ENCODE measurements at places on chromosomes 5 and 9.

DNA sequence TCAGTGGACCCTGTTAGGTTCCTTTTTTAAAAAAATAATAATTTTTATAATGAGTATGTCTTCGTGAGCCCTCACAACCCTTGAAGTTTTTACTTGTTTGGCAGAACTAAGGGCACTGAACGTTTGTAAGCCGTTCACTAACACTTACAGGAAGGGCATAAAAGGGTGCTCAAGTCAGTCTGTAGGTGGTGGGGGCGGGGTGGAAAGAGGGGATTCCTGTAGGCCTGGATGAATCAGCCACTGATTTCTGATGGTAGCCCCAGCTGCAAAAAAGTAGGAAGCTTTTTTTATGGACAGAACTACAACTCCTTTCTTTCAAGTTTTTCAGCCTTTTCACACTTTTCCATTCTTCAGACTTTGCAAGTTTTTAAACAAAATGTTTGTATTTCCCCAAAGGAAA lies 35.8 kb downstream of the PIK3R1 start:
- DNase-seq = peak; percentile 47

- no peak for DNase-seq
Measured at GRCh38 chr9:103649086-103649485, 445.0 kb upstream of the SMC2 start.

DNA sequence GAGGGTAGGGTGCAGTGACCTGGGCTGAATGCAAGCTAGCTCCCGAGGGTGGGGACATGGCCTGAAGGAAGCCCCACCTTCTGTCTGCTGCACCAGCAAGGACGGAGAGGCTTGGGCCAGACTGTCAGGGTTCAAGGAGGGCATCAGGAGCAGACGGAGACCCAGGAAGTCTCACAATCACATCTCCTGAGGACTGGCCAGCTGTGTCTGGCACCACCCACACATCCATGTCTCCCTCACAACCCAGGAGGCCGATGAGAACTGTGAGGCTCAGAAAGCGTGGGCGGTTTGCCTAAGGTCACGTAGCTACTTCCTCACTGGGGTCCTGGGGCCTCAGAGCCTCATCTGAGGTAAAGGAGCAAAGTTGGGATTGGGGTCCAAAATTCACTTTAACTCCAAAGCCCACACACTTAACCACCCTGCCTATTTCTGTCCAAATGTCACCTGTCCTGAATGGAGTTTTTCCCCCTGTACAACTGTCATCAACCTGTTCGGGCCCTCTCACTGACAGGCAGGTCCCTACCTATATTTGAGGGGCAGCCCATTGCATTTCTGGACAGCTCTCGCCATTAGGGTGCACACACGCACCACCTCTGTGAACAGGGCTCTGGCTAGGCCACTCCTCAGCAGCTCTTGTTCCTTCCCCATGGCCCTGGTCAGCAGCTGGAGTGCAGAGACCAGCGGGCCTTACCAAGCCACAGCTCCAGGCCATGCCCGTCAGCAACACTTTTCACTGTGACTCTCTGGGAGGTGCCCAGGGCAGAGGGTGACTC lies 3.4 kb downstream of the IL13 start:
- peak; percentile 48 for DNase-seq

DNA sequence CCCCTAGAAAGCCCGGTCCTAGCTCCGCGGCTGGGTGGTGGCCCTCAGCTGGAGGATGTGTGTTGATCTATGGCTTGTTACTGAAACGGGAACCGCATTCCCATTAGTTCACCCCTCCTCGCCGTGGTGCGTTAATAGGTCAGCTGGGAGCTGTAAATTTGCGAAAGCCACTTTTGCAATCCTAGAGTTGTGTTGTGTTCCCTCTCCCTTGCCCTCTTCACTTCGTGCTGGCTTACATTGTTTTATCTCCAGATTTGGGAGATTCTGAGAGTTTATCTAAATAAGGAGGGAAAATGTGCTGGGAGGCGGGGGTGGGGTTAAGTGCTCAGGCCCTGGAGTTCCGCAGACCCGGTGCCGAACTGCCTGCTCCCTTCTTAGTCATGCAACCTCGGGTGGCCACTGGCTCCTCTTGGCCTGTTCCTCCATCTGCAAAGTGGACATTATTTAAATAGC lies 62.8 kb downstream of the HMCN2 start:
- peak; percentile 52 for DNase-seq

GRCh38 chr5:161549106-161549505 lies 2.6 kb upstream of the GABRB2 start:
- no peak for DNase-seq

DNA sequence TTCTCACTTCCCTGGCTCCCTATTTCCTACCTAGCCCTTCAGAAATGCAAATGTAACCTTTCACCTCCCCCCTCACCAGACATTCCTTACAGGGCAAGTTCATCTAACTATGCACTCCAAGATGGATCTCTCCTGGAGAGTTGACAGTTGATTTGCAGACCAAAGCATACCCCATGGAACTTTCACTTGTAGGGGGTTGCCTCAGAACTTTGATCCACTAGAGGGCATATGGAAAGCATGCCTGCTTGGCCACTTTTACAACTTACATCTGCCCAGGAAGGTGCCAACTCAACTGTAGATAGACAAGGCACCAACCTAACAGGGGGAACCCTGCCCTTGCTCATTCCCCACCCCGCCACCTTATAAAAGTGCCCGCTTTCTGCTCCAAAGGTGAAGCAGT lies 187.8 kb downstream of the NXNL2 start:
- peak; percentile 55 for DNase-seq

DNA sequence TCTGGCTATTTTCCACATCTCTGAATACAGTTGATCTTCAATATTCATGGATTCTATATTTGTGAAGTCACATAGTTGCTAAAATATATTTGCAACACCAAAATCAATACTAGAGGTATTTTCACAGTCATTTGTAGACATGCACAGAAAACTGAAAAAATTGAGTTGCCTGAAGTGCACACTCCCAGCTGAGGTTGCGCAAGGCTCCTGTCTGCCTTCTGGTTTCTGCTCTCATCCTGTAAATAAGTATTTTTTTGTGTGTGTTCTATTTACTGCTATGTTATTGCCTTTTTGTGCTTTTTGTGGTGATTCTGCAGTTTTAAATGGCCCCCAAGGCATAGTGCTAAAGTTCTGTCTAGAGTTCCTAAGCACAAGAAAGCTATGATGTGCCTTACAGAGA lies 371.1 kb upstream of the GRAMD2B start:
- DNase-seq = peak; percentile 28

GRCh38 chr9:87494970-87495471 lies 2.6 kb upstream of the DAPK1 start:
- DNase-seq = no peak

- no peak for DNase-seq
Measured at GRCh38 chr5:23405316-23406068, 101.9 kb upstream of the PRDM9 start.

DNA sequence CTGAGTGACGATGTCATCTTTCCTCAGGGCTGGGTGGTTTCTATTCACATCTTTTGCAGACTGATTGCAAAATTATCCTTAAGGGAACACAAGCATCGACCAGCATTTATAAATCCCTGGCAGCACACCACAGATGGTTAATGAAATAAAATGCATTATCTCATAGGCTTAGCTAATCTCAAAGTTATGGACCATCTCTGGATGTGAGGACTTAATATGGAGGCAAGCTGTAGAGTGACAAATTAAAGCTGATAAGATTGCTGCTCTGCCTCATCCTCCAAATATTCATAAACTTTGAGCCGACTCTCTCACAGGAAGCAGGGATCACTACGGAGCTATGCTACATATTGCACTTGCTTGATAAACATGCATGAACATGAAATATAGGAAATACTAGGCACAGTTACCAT lies 663.2 kb upstream of the RGMB start:
- peak; percentile 75 for DNase-seq

DNA sequence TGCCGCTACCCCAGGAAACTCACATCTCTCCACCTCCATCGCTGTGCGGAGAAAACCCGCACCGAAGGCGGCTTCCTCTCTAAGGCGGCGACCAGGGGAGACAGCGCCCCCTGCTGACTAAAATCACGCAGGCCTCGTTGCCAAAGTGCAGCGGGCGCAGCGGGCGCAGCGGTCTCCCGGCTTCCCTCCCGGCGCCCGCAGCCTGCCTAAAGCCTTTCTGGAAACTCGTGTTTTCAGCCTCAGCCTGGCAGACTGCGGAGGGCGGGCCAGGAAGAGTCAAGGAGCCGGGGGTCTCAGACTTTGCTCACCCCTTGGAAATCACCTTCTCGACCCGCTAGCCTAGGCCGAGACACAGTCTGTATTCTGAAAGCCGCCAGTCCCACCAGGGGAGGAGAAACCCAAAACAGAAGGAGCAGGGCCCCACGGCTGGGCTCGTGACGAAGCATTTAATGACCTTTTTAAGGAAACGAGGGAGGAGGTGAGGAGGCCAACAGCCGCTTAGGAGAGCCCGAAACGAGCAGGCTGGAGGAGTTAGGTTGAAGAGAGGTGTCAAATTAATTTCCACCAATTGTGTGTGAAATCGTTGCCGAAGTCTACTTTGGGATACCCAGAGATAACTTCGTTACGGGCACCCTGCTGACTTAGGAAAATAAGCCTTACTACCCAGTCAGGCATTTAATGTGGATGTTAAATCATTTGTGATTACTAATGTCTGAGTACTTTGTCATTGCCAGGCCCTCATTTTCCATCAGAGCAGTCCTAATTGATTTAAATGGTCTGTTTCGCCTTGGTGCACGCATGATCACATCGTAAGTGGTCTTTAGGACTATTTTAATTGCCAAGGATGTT lies 7.3 kb upstream of the FOXB2 start:
- DNase-seq = peak; percentile 48

DNA sequence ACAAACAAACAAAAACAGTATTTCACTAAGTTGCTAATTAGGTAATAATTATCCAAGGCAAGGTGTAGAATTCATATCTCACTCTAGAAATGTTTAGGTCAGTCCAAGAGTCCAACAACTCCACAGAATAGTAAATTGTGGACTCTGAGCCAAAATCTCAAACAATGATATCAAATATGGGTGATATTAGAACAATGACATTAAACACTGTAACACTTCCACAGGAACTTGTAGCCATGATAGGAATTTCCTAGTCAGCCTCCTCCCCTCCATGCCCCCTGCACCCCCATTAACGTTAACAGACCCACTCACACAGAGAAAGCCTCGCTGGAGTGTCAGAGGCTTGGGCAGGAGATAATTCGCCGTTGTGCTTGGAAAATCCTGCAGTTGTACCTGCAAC lies 305.0 kb upstream of the PIK3R1 start:
- no peak for DNase-seq

DNA sequence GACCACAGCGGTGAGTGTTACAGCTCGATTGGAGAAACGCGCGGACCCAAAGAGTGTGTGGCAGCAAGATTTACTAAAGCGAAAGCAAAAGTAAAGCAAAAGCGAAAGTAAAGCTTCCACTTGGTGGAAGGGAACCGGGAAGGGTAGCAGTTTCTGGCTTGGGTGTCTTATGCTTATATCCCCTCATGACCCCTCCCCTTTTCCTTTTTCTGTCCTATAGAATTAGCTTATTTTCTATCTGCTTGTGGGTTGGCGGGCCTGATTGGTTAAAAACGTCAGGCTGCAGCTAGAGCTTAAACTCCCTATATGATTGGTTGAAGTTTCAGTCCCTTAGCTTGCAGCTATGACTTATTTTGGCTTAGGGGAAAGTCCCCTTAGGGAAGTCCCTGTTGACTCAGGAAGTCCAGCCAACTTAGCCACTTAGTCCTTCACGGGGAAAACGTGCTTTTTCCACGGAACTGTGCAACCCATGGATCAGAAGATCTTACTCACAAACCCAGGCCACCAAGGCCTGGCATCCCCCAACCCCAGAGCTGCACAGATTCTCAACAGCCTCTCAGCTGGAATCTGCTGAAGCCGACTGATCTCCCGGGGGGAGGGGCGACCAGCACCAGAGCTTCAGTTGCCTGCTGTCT lies 114.2 kb upstream of the ADAMTS16 start:
- DNase-seq = no peak

- no peak for DNase-seq
Measured at GRCh38 chr5:6432206-6432605, 16.5 kb upstream of the UBE2QL1 start.

DNA sequence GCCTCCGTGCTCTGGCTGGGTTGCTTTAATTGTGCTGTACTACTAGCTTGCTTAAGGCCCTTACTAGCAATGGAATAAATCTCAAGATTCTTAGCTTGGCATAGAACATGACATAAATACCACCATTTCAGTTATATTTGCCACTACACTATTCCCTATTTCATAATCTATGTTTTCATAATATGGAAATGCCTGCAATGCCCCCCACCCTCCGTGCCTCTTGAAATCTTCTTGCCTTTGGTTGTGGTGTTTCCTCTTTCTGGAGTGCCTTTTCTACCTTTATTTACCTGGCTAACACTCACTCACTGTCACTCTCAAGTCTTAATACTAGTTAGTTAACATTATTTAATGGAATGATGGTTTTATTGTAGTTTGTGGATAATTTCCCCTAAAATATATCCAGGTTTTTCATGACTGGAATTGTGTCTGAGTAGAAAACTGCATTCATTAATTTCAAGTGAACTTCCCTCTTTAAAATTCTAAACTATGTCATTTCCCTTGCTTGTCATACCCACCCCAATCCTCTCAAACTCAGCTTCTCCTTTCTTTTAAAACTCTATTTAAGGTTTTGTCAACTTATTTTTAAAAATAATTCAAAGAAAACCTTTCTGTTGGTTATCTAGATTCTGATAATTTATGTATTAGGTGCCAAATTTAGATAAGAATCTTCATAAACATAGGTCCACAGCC lies 521.7 kb upstream of the DAB2 start:
- DNase-seq = no peak

DNA sequence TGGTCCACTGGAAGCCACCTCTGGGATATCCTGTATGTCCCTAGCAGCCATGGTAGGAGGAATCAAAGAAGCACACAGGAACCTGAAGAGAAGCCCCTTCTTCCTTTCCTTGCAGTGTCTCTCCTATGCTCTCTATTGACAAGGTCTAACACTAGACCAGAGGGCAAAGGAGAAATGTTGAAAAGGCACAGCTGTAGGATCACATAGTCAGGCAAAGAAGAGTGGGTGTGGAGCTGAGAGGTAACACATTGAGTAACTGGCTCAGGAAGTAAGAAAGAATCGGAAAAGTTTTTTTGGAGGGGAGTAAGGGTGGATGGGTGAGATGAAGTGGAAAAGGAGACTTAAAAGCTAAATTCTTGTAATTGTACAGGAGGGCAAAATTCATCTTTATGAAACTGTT lies 100.1 kb downstream of the FOCAD start:
- no peak for DNase-seq

DNA sequence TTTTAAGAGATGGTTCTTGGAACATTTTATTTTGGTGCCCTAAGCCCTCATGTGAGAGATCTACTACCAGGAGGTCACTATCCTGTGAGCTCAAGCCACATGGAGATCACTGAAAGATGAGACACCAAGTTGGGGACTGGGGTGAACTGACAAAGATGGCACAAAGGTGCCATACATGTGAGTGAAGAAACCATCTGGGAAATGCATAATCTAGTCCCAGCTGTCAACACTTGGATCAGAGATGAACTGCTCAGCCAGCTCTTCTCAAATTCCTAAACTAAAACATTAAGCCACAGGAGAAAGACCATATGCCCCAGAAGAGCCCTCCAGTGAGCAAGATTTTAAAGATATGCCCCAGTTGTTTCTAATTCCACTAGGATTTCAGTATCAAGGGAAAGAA lies 22.2 kb upstream of the MYOT start:
- no peak for DNase-seq

GRCh38 chr5:179901915-179902762 lies 5.6 kb downstream of the TBC1D9B start:
- DNase-seq = no peak

Measured in choroid plexus epithelial cell (primary cell).